Type B pancreatic cell (in vitro differentiated cells): ENCODE measurements at places on chromosomes 3 and 15. TPM values are rescaled to one million over a fixed set of nuclear protein-coding genes. Genes with fewer than 3 reads are reported as not detected.

The MASP1 gene
- total RNA-seq: 1.6 and 1.7 TPM in 2 replicates

GRCh38 chr15:77468896-77469295, 48.2 kb downstream of the HMG20A start:
- no peak for DNase-seq

GRCh38 chr15:84970843-84971242, 10.8 kb upstream of the PDE8A start:
- no peak for DNase-seq

The SERINC4 gene
- 0.14 and 0.17 TPM in 2 replicates for total RNA-seq

The CX3CR1 gene
- total RNA-seq: 0.21 TPM in 1 of 2 replicates, not detected in the other

- DNase-seq: no peak
Observed at GRCh38 chr3:74089814-74090213, 465.1 kb upstream of the PDZRN3 start.

GRCh38 chr15:98650417-98651035, 2.2 kb downstream of the IGF1R start:
- DNase-seq: no peak

DNA sequence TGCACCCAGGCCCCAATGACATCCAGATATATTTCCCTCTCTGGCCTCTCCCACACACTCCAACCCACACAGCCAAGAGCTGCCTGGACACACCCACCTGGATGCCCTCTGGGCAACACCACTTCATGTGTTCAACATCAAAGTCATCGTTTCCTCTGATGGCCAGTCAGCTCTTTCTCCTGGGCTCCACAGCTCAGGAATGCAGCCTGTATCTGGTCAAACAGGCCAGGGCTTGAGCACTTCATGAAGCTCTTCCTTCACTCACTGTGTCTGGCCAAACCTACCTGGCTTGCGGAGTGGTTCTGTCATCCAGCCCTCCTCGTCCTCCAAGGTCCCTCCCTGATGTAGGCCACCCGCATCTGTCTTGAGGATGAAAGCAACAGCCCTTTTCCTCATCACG, 35.8 kb upstream of the SLC6A11 start:
- peak; percentile 51 for DNase-seq

The SUCNR1 gene
- total RNA-seq: 0.75 TPM in 1 of 2 replicates, not detected in the other

The PPM1L gene
- 28.7 and 29.4 TPM in 2 replicates for total RNA-seq

DNA sequence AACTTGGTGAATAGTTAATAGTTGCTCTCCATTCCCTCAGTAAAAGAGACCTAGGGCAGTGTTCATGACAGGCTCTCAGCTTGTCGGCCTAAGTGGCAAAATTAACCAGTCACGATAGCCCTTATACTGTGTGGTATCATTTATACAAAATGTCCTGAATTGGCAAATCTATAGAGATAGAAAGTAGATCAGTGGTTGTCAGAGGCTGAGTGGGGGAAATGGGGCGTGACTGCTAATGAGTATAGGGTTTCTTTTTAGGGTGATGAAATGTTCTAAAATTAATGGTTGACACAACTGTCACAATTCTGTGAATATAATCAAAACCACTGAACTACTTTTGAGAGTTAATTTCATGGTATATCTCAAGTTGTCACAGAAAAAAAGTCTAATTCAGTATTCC, 20.9 kb downstream of the ARIH1 start:
- no peak for DNase-seq

GRCh38 chr15:71598741-71599140, 211.6 kb upstream of the NR2E3 start:
- no peak for DNase-seq

DNA sequence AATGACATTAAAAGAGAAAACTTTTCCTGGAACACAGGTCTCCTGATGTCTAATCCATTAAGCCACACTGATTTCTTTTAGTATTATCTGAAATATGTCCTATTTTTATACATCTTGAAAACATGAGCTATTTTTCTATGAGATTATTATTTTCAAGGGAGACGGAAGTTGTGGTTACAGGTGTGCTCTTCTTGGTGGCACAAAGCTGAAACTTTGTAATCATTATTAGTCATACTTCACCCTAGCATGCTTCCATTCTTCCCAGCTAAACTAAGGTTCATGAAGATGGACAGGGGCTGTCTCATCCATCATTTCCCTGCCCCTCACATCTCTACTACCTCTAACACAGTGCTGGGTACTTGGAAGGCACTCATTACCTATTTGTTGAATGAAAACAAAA, 85.6 kb upstream of the POU1F1 start:
- no peak for DNase-seq

The SLC9C1 gene
- 0.48 and 0.99 TPM in 2 replicates for total RNA-seq

The GRM2 gene
- 0.29 and 0.58 TPM in 2 replicates for total RNA-seq

The CFAP100 gene
- total RNA-seq: 4.3 TPM in 1 of 2 replicates, not detected in the other

GRCh38 chr3:49346797-49347251, 7.0 kb upstream of the USP4 start:
- no peak for DNase-seq

DNA sequence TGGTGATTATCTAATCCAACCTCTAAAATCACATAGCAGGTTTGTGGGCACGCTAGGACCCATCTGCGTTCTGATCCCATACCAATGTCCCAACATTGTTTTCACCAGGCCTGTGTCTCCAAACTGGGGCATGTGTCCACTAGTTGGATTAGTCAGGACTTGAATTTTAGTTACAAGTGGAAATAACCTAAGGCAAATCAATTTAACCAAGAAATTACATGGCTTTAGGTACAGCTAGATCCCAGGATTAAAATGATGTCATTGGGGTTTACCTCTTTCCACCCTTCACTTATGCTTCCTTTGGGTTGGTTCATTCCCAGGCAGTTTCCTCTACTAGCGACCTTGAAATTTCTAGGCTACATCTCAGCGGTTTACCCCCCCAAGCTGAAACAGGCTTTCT, 47.2 kb upstream of the PXYLP1 start:
- DNase-seq: no peak

- no peak for DNase-seq
Observed at GRCh38 chr3:194034346-194035336, 101.3 kb upstream of the HES1 start.

- peak; percentile 36 for DNase-seq
Observed at GRCh38 chr3:128932516-128933212, 53.2 kb downstream of the ACAD9 start.

DNA sequence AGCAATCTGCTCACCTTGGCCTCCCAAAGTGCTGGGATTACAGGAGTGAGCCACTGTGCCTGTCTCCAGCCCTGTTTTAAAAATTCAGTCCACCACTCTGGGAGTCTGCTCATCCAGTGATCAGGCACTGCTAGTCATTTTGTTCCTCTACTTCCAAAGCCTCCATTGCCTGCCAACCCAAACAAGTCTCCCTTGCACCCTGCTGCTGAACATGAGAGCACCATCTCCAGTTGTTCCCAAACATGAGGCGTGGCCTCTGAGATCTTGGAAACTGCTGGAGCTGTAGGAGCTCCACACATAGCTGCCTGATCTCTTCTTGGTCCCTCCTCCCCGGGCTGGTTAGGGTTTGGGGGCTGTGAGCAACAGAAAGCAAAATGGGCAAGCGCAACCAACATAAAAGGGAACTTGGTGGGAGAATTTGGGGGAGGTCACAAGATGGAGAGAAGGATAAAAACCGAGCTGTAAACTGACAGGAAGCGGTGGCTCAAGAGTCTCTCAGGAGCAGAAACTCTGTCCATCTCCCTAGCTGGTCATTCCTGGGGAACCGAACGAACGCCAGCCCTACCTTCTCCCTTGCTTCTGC, 49.6 kb upstream of the TLE3 start:
- DNase-seq: no peak

The PIGZ gene
- total RNA-seq: 1.6 and 2.0 TPM in 2 replicates

The FILIP1L gene
- 30.6 and 31.5 TPM in 2 replicates for total RNA-seq

DNA sequence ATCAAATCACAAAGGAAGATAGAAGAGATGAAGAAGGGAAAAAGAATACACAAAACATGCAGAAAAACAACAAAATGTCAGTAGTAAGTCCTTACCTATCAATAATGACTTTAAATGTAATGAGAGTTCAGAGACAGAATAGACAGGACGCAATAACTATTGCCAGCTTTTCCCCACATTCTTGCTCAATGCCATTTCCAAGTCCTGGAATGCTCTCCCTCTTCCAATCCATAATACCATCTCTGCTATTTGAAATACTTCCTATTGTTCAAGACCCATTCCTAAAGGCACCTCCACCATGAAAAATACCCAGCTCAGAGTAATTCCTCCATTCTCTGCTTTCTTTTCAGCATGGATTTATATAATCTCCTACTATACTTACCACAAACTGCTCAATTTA, 33.4 kb downstream of the CCDC54 start:
- DNase-seq: no peak
